ENCODE measurements at places on chromosomes 1 and 21.
A peak's percentile ranks its signal among the peaks of the same experiment; 100 is the strongest.

GRCh38 chr1:31791131-31791858 is 24.5 kb downstream of the SPOCD1 start:
- no peak for DNase-seq

DNA sequence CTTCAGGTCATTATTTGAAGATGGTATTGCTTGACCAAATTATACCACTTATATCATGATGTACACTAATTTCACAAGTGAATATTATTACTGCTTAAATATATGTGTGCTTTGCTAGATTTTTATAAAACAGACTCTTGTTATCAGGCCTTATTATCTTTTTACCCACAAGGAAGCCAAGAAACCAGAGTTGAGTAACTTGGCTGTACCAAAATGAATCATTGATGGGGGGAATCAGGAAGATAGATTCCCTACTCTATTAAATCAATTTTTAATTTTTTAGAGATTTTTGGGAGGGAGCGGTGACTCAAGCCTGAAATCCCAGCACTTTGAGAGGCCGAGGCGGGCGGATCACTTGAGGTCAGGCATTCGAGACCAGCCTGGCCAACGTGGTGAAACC is 16.0 kb upstream of the SCCPDH start:
- no peak for DNase-seq

DNA sequence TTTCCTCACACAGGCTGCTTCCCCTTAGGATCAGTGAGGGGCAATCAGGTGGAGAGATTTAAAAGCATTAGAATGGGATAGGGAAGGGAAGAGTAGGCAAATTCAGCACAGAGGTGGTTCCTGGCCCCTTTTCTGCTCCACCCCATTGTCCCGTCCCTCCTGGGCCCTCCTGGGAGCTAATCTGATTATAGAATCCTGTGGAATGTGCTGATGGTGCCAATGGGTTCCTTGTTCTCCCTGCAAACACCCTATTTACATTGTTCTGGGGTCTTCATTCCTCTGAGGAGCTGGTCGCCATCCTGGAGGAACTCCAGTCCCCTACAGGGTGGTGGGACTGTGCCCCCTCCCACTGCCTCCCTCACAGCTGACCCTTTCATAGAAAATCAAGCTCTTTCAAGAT is 34.4 kb upstream of the LRP8 start:
- no peak for DNase-seq

- no peak for DNase-seq
Measured at GRCh38 chr21:38958940-38959691, 153.4 kb downstream of the ETS2 start.

DNA sequence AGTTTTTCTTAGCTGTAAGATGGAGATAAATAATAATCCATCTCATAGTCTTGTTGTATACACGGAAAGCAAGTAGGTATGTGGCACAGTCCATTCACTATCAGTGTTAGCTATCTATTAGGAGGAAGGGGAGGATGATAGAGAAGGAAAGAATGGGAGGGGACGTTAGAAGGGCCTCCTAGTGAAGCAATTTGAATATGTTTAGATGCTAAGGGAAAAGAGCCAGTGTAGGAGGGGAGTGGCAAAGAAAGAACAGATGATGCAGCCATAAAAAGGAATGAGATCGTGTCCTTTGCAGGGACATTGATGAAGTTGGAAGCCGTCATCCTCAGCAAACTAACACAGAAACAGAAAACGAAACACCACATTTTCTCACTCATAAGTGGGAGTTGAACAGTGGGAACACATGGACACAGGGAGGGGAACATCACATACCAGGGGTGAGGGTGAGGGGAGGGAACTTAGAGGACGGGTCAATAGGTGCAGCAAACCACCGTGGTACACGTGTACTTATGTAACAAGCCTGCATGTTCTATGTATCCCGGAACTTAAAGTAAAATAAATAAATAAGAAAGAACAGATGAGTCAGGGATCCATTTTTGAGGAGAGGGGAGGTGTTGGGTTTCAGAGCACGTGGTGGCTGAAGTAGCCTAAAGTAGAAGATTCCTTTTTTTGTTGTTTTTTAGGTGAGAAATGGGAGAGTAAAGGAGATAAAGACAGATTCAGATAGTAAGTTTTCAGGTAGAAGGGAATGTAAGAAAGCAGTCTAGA is 124.1 kb downstream of the POU2F1 start:
- DNase-seq, result no peak

DNA sequence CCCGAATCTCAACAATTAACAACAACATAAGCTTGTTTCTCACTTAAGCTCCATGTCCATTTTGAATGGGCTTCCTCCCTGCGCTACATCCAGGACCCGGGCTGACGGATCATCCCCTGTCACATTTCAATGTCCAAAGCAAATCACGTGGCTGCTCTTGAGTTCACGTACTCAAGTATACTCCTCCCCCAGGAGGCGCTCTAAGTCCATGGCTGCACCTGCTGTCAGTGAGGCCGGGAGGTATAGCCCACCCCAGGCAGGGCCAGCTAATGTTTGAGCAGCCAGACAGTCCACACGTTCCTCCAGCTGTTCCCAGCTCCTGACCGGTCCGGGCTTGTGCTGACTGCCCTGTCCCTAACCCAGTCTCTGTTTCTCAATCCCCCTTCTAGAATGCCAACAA is 220.8 kb downstream of the SLC35F3 start:
- DNase-seq, result no peak

- no peak for DNase-seq
Measured at GRCh38 chr21:35038772-35039319, 10.3 kb downstream of the RUNX1 start.

DNA sequence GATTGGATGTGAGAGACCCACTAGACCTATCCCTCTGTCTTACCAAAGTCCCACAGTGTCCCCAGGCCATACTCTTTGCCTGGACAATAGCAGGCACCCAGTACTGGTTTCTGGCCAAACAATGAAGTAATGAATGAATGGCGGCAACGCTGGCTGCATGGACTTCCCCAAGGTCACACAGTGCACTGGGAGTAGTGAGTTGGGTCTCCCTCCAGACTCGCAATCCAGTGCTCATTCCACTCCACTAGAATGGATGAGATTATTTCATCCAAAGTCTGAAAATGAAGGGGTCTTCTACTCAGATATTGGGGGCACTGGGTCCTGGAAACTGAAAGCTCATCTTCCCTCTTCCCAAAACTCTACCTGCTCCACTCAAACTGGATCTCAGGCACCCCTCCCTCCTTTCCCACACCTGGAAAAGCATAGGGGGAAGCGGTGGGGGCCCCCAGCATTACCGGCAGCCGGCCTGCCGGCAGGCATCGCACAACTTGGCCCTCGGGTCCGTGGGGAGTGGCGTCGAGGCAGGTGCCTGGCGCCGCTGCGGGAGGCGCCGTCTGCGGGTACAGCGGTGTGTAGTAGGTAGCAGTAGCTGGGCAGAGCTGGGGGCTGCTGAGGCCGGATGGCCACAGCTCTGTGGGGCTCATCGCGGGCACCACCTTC is 816 bp downstream of the E2F2 start:
- no peak for DNase-seq

DNA sequence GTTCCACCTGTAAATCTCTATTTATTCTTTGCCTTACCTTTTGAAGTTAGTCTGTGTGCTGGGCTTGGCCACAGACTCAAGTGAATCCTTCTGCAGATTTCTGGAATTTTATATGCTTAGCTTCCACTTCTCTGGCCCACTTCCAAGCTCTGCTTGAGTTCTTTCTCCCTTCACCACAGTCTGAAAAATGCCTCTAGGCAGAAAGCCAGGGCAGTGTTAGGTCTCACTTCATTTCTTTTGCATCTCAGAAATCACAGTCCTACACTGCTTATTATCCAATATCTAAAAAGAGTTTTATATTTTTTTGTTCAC is 48.9 kb downstream of the INKA2 start:
- DNase-seq, result peak; percentile 20

- DNase-seq, result no peak
Measured at GRCh38 chr1:88777604-88778149, 93.6 kb downstream of the PKN2 start.

- DNase-seq, result no peak
Measured at GRCh38 chr1:17014671-17015567, 3.2 kb upstream of the ATP13A2 start.

- DNase-seq, result no peak
Measured at GRCh38 chr21:18157406-18157805, 87.2 kb upstream of the CHODL start.

DNA sequence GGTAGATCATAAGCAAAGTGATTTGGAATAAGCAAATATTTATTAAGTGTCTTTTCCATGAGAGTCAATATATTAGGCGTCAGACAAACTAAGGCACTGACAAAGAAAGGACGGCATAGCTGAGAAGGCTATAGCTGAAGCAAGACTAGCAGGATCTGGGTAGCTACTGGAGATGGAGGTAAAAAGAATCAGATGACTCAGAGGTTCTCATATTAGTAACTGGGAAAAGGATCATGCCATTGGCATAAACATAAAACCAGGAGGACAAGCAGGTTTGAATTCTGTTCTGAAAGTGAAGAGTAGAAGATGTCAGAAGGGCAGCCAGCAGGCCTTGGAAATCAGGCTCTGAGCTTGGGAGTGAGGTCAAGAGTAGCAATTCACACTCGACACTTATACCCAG is 531.9 kb downstream of the PTPRC start:
- no peak for DNase-seq

DNA sequence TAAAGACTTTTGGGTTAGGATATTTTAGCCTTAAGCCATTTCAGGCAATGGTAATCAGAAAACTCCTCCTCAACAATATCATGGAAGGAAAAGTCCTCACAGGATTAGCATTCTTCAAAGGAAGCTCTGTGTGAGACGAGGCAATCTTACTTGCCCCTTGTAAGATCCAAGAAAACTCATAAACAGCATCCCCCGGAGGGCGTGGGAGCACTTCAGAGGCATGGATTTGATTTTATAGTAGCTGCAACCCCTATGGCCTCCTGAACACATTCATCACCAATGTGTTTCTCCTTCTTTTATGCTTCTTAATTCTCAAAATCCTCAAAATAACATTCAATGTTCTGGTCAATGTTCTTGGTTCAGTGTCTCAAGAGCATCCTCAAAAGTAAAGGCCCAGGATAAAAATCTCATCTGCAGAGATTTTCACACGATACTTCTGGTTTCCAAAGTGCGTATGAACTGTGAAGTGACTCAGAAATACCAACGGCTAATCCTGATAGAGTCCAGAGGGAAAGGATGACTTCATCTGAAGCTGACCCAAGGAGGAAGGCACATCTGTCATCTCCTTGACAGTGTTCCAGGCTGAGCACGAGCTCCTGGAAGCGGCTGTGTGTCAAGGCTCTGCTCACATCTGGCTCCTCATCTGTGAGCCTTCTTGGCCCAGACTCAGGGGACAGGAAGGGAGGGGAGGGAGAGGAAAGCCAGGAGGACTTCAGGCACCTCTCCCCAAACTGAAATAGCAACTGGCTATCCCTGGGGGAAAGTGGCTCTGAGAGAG is 49.3 kb upstream of the PSEN2 start:
- DNase-seq, result no peak

DNA sequence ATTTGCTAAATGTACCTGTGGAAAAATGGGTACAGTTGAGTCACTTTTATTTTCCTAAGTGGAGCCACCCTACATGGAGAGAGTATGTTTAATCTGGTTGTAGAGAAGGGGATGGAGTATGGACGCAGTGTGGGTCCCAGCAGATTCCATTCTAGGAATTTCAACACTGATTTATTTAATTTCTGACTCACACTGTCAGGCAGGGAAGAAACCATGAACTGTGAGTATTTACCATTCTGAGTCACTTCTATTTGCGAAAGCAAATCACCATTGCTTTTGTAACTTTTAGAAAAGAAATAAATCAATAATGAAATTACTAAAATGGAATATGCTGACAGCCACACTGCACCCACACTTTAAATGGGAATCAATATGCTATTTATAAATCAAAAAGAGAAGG is 339.0 kb downstream of the DSCAM start:
- DNase-seq, result no peak

DNA sequence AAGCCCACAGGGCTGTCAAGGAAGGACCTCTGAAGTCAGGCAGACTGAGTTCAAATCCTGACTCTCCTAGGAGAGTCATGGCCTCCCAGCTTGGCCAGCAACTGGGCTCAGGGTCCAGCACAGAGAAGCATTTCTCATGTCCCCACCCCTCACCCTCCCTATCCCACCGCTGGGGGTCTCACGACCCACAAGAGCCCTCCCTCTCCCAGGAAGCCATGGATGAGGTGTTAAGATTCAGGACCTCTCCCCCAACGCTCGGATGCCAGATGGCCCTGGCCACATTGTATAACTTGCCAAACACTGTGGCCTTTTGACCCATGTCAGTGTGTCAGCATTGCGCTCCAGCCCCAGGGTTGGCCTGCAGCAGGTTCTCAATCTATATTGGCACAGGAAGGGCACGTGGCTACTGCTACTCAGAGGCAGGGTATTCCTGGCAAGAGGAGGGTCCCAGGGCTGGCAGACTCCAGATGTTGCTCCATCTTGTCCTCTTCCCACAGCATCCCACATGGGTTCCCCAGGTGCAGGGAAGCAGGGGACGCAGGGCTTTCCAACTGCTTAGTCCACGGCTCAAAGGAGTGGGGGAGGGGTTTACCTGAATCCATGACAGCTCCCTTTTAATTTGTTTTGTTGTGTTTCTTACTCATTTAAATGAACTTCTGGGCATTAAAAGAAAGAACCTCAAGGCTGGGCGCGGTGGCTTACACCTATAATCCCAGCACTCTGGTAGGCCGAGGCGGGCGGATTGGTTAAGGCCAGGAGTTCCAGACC is 10.5 kb downstream of the SLC2A1 start:
- no peak for DNase-seq

GRCh38 chr1:22286491-22286890 is 143.6 kb upstream of the WNT4 start:
- DNase-seq, result no peak
